ENCODE measurements at places on chromosomes 6 and 20.

GRCh38 chr6:51934098-51934497 is 153.3 kb downstream of the PKHD1 start:
- DNase-seq = no peak

DNA sequence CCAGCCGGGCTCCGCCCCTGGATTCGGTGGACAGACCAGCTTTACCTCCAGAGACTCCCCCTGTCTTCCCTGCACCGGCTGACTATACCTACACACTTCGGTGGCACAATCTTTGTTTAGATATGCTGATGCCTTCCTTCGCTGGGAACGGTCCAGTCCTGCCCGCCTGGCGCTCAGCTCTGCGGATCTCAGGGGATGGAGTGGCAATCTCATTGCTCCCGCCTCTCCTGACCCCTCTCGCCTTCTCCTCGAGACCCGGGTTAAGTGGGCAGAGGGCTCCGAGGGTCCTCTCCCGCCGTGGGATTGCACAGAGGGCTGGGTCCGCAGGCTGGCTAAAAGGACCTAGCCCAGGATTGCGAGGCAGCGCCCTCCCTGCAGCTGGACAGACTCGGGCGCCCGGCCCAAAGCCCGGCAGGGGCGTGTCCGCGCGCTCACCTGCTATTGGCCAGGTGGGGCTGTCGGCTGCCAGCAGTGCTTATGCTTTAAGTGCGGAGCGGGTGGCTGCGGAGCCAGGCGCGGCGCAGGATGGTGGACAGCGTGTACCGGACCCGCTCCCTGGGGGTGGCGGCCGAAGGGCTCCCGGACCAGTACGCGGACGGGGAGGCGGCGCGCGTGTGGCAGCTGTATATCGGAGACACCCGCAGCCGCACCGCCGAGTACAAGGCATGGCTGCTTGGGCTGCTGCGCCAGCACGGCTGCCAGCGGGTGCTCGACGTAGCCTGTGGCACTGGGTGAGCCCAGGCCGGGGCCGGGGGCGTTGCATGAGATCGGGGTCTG is at the start of gene GNMT:
TSS of gene GNMT (plus strand) at position 512 of the 777 bp plus-strand sequence. CDS start at position 526, 14 bp downstream.
- no peak for DNase-seq

GRCh38 chr20:10924644-10925201 is 250.9 kb upstream of the JAG1 start:
- no peak for DNase-seq

DNA sequence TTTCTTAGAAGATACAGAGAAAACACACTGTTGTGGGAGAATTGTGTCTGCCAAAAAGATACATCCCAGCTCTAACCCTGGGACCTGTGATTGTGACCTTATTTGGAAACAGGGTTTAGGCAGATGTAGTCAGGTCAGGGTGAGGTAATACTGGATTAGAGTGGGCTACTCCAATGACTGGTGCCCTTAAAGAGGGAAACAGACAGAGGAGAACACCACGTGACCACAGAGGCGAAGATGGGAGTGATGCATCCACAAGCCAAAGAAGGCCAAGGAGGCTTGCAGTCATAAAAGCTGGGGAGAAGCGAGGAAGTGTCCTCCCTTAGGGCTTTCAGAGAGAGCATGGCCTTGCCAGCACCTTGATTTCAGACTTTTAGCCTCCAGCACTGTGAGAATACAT is 35.6 kb downstream of the SLC52A3 start:
- DNase-seq = no peak

- no peak for DNase-seq
These were observed 90.4 kb downstream of the DLL1 start for GRCh38 chr6:170200458-170200891.
